ENCODE measurements at places on chromosomes 3 and 15.

- DNase-seq = no peak
Measured at GRCh38 chr15:85694091-85694490, 100.6 kb downstream of the KLHL25 start.

GRCh38 chr15:23420806-23421575 is 26.1 kb downstream of the GOLGA6L2 start:
- no peak for DNase-seq

- no peak for DNase-seq
Measured at GRCh38 chr3:46865546-46865945, 2.3 kb upstream of the MYL3 start.

GRCh38 chr3:119405315-119405714 is 58.1 kb downstream of the TMEM39A start:
- DNase-seq = no peak

DNA sequence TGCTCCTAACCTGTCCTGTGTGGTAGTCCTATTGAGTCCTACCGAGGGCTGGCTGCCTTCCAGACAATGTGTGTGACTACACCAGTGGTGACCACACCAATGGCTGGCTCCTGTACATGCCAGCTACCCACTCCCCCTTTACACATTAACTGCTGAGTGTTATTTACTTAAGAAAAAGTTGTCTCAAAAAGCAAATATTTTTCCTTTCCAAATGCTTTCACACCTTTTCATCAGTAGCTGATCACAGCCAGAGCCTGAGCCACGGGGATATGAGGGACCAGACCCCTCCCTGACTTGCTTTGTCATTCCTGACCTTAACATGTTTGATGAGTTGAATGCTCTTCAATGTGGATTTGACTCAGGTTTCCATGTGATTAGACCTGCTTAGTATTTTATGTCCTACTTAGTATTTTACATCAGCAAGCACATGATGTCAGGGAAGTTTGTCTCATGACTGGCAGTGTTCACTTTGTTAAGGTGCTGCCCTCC is 29.6 kb upstream of the GREM1 start:
- DNase-seq = no peak

DNA sequence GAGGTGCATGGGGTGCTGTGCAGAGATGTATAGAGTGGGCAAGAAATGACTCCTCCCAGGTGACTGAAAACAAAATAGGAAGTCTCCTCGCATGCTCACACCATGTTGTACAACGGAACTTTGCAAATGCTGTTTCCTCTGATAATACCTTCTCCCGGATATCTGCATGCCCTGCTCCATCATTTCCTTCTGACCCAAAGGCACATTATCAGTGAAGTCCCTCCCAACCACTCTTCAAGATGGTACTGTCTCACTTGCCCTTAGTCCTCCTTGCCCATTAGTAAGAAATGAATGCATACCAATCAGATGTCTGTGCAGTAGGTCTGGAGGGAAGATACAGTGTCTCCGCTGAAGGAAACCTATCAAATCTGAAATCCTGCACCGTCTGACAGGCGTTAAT is 12.0 kb downstream of the TMED3 start:
- no peak for DNase-seq

DNA sequence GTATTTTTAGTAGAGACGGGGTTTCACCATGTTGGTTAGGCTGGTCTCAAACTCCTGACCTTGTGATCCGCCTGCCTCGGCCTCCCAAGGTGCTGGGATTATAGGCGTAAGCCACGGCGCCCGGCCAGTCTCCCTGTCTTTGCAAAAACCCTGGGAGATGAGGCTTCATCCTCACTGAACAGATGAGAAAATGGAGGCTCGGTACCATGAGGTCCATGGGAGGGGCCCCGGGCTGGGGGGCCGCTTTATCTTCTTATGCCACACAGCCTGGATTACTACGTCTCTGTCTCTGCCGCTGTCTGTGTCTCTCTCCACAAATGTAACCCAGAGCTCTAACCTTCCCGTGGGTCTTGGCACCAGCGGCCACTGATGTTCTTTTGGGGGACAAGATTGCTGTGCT is 39.1 kb downstream of the ABTB1 start:
- no peak for DNase-seq

- DNase-seq = no peak
Measured at GRCh38 chr3:128408693-128409623, 57.7 kb downstream of the DNAJB8 start.

DNA sequence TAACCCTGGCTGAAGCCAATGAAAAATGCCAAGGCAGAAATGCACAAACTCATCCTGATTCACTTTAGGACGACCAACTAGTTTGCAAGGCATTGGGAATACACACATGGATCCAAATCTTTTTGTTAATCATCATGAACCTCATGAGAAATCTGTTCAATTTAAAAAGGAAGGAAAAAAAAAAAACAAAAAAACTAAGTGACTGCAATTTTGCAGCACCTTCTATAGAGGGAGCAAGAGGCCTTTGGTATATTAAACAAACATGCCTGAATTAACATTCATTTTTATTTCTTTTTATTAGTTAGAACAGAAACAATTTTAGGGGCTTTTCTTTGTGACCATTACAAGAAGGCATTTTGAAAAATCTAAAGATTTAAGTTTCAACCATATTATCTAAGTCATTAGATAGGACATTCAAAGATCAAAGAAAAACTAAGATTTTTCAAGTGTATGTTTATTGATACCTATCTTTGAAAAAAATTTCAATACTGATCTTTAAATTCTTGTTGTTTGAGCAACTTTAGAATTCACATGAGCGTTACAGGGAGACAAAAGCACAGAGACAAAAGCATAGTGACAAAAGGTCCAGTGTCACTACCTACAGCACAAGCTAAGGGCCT is 182.4 kb downstream of the CBLB start:
- DNase-seq = no peak

GRCh38 chr3:15060029-15060428 is 5.1 kb downstream of the MRPS25 start:
- DNase-seq = no peak

DNA sequence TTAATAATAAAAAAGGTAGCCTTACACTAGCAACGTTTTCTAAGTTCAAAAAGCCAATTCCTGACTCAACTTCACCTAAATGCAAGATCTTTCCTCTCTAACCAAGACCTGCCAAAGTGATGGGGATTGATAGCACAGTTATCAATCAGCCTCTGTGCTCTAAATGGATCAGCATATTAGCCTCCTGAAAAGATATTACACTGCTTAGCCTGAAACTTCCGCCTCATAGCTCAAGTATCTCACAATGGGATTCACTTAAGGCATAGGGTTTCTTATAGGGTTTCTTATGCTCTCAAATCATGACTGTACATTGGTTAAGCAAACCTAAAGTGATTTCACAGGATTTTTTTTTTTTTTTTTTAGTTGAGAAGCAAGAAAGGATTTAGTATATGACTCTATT is 436 bp upstream of the SLC9A9 start:
- DNase-seq = no peak

DNA sequence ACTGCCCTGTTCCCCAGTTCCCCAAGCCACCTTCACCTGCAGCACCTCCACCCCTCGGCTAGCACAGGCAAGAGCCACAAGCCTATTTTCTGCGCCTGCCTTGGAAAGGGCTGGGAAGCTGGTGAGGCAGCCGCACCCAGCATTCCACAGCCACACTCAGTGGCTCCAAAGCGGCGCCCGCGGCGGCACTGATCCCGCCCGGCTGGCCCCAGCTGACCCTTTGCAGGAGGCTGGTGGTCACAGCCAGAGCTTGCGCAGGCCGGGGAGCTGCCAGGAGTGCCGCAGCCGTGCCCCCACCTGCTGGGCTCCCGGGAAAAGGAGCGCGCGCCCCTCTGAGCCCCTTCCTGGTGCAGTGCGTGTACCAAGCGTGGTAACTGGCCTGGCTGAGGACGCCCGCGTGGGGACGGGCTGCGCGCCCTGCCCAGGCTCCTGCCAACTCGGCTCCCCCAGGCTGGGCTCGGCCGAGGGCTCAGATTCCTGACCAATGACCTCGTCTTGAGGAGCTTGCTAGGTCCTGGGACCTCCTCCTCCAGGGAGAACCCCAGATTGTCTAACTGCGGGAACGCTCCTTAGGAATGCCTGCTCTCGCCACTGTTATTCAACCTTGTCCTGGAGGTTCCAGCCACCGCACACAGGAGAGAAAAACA is 13.3 kb downstream of the GRAMD2A start:
- no peak for DNase-seq

- no peak for DNase-seq
Measured at GRCh38 chr3:44510000-44510368, 32.5 kb upstream of the ZNF445 start.

DNA sequence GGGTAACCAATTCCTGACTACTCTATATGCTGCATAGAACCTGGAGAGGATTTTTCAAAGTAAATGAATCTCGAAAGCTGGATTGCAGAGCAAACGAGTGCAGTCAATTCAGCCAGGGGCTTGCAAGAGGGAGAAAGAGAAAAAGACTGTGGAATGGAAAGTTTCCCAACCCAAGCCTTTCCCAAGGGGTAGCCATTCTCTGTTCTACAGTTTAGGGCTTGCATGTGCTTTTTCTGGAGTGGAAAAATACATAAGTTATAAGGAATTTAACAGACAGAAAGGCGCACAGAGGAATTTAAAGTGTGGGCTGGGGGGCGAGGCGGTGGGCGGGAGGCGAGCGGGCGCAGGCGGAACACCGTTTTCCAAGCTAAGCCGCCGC is 511 bp upstream of the RARB start:
- DNase-seq = no peak

DNA sequence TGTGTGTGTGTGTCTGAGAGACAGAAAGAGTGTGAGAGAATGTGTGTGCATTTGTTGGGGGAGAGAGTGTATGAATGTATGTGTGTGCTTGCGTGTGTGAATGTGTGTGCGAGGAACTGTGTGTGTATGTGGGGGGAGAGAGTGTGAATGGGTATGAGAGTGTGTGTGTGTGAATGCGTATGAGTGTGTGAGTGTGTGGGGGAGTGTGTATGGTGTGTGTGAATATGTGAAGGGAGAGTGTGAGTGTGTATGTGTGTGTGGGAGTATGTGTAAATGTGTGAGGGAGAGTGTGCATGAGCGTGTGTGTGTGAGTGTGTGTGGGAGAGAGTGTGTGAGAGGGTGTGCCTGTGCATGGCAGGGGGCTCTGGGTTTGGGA is 79.8 kb upstream of the ABHD17C start:
- DNase-seq = no peak

DNA sequence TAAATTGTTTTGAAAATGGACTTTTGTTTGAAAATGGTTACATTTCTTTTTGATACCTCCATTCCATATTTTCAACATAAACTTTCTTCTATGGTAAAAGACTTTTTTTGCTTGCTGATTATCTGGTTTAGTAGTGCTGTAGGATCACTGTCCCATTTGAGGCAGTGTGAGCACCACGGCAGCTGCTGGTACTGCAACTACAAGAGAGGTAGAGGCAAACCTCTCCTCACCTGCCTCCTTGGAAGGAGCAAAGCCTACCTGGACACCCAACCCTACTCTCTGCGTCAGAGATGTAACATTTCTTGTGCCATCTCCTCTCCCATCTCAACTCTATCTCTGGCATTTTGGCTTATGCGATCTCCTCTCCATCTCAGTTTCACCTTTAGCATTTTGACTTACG is 460.1 kb downstream of the SHQ1 start:
- DNase-seq = no peak

DNA sequence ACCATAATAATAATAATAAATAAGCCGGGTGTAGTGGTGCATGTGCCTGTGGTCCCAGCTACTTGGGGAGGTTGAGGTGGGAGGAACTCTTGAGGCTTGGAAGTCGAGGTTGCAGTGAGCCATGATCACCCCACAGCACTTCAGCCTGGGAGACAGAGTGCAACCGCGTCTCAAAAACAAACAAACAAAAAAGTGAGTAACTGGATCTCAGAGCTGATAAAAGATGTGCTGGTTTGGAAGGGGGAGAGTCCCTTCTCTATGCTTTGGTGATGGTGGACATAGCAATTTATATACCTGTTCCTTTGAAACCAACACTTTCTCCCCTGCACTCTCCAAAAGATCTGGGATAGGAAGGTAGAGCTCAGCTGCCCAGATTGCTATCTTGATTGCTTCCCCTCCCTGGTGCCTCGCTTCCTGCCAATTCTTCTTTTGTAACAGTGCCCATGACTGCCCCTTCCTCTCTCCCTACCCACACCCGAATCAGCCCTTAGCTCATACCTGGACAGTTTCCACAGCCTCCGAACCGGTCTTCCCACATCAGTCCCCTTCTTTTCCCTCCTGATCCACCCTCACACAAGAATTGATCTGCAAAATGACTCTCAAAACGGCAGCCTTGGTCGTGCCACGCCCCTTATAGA is 55.1 kb upstream of the UBE2E1 start:
- no peak for DNase-seq

DNA sequence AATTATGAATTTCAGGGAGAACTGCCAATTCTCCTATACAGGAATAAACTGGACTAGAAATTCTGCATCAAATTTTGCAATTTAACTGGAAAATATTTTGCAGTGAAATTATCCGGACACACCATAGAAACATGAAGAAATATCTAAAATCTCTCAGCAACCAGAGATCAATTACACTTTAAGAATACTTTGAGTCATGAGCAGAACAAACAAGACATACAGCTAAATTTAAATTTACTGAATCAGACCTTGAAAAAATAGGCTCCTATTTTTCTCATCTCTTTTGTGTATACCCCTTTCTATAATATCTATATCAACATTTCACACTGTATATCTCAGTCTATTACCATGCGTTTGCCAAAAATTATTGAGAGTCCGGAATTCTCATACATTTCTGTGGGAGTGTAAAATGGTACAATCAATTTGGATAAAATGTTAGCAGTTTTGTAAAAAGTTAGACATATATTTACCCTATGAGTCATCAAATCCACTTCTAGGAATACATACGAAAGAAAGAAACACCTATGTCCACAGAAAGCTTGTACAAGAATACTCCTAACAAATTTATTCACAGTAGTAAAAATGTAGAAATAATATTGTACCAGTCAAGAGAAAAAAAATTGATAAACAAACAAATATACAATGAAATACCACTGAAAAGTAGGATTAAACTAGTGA is 593.1 kb upstream of the NECTIN3 start:
- DNase-seq = no peak

- DNase-seq = no peak
Measured at GRCh38 chr15:85615930-85616329, 178.8 kb downstream of the KLHL25 start.

GRCh38 chr15:31934821-31935220 is 95.5 kb upstream of the CHRNA7 start:
- DNase-seq = no peak

Measured in esophagus squamous epithelium (tissue), 5 donors.